NCI-H446 treated with DMSO at 0.1 percent for 48 hours (cell line): ENCODE measurements at places on chromosomes 12 and 14.

DNA sequence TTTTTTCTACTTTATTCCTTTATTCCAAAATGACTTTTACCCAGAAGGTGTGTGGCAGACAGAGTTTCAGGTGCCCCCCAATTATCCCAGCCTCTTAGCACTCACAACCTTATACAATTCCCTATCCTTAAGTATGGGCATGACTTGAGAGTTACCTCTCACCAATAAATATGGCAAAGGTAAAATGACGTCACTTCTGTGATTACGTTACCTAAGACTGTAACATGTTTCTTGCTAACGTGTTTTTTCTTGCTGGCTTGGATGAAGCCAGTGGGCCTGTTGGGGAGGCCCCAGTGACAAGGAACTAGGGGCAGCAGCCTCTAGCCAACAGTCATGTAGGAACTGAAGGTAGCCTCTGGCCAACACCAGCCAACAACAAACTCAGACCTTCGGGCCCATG lies 13.3 kb upstream of the TUNAR start:
- DNase-seq = no peak

GRCh38 chr12:126384026-126384564 lies 1318.9 kb downstream of the AACS start:
- DNase-seq = no peak

DNA sequence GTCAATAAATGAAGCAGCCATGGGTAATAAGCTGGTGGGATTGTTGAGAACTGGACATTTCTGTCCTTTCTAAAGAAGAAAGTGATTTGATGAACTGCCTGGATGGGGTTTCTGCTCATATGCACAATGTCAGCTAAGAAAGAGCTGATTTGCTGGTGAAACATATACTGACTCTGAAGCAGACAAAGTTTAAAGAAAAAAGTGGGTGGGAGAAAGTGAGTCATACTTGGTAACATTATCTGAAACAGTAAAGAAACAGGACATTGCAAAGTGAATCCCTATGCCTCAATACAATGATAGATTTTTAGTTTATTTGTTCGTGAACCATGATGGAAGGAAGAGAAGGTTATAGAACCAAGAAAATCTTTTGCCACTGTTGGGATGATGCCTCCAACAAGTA lies 95.6 kb upstream of the DNM1L start:
- no peak for DNase-seq

GRCh38 chr12:50599366-50600095 lies 94.7 kb downstream of the DIP2B start:
- no peak for DNase-seq

GRCh38 chr14:87349921-87350320 lies 643.1 kb downstream of the GALC start:
- DNase-seq = no peak

DNA sequence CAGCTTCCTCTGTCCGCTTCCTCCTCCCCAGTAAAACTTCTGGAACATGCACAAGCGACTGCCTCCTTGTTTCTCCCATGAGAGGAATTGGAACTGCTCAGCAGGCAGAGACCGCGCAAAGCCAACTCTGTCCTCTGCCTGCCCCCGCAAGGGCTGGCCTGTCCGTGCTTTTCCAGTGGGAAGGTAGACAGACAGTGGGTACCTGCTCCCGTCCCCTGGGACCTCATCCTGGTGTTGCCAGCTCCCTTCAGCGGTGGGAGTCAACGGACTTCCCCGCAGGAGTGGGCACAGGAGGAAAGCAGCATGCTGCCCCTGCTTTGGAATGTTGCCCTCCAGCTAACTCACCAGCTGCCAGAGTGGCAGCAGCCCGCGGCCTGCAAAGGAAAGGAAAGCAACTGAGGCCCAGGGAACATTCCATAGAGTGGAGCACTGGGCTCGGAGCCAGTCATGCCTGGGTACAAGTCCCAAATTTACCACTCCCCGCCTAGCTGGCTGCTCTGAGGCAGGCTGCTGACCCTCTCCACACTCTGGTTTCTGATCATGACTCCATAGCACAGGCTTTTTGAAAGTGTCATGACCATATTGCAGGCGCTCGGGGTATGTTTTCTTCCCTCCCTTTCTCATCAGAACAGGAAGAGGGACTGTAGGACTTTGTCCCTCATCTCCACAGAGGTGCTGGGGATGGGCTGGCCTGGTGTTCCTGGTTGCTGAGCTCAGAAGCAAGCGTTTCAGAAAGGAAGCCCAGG lies 89.2 kb upstream of the CLMN start:
- DNase-seq = no peak

- no peak for DNase-seq
These were observed 198.8 kb downstream of the ANO2 start for GRCh38 chr12:5746036-5746908.

GRCh38 chr14:61644834-61645233 lies 50.5 kb upstream of the HIF1A start:
- DNase-seq = no peak

DNA sequence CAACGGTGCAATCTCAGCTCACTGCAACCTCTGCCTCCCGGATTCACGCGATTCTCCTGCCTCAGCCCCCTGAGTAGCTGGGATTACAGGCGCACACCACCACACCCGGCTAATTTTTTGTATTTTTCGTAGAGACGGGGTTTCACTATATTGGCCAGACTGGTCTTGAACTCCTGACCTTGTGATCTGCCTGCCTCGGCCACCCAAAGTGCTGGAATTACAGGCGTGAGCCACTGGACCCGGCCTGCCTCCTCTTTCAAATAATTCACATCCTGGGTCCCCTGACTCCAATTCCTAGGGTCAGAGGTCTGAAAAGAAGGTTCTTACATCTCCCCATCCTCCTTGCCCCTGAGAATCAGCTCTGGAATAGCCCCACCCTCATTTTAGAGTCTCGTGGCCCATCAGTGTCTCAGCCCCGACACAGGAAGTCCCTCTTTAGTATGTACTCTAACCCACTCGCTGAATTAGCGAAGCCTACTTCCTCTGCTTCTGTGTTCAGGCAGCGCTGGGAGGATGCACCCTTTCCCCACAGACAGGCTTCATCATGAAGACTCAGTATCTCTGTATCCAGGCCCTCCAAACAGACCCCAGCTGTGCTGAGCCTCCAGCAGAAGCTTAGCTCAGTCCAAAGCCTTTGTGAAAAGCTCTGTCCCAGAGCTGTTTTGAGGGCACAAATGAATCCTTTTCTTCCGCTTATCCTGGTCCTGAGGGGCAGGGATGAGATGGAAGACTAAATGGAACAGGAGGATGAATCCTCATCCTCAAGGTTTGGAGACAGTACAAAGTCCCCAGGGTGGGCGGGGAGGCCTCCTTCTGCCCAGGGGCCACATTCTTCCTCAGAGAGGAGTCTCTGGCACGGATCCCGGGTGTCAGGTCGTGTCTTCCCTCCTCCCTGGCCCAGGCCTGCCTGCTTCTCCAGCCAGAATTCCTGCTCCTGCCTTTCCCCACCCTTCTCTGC lies 3.5 kb downstream of the LPAR5 start:
- DNase-seq = peak; percentile 27

DNA sequence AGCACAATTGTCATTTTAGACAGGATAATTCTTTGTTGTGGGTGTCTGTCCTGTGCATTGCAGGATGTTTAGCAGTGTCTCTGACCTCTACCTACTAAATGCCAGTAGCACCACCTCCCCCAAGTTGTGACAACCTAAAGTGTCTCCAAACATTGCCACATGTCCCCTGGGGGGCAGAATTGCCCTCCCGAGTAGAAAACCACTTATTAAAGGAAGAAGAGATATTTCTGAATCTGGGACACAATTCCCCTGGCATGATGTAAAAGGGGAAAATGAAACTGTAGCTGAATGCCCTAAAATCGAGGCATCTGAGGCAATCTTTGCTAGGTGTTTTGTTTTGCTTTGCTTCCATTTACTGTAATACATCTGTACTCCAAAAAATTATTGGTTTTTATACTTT lies 116.8 kb upstream of the NAP1L1 start:
- no peak for DNase-seq

DNA sequence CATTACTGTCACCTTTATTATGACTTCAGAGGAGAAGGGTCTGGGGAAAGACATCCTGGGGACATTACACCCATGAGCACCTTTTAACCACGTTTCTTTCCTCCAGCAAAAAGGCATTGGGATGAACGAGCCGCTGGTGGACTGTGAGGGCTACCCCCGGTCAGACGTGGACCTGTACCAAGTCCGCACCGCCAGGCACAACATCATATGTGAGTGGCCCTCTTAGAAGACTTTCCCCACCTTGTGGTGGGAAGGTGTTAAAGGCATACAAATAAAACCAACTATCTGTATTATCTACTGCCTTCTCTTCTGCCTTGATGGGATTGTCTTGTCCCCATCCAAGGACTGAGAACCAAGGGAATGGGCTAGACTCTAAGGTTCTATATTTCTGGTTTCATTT lies 6.0 kb downstream of the PSMD9 start:
- DNase-seq = no peak

DNA sequence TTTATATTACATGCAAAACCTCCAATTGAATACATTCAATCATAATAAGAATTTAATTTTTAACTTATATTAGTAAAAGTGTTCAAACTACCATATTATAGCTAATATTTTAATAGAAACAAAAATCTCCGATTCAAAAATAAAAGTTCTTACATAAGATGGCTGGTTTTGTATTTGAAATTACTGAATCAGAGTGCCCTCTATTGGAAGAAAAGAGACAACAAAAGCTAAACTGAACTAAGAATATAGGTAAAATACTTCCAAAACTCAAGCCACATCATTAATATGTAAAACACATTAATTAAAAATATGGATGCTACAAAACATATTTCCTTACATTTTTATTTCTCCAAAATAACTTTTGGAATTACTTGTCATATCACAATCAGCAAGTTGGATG lies 120.3 kb downstream of the GARIN6 start:
- DNase-seq = peak; percentile 36

DNA sequence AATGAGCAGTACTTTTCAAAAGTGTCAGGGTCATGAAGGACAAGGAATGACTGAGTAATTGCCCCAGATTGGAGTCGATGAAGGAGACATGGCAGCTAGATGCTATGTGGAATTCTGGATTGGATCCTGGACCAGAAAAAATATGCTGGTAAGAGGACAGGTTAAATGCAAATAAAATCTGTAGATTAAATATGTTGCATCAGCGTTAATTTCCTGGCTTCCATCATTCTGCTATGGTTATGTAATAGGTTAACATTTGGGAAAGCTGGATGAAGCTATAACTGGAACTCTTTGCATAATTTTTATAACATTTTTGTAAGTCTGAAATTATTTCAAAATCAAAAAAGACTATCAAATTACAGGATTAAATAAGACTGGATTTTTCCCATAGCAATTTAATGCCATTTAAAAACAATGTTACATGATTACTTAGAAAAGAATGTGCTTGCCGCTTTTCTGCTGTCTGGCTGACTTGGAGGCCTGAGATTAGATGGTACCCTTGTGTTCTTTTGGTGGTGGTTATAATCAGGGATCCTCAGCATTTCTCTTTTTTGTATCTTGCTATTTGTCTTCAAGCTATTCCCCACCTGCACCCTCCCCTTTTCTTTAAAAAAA lies 65.1 kb downstream of the FBXW8 start:
- DNase-seq = no peak

DNA sequence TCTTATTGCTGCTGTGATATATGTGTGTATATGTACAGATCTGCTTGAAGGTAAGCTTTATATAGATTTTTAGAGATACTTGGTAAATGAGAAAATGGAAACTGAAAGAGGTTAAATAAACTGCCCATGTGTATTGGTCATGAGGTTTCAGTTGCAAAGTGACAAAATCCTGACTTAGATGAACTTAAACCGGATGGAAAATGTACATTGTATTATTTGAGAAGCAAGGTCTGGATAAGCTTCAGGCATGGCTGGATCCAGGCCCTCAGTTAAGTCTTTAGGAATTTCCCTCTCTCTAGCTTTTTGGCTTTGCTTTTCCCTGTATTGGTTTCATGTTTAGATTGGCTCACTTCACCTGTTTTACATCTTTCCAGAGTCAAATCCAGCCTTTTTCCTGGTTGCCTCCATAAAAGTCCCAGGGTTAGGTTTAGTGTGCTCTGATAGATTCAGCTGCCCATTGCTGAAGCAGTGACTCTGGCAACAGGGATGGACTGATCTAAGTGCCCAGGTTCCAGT lies 21.0 kb upstream of the MAP1LC3B2 start:
- DNase-seq = no peak

DNA sequence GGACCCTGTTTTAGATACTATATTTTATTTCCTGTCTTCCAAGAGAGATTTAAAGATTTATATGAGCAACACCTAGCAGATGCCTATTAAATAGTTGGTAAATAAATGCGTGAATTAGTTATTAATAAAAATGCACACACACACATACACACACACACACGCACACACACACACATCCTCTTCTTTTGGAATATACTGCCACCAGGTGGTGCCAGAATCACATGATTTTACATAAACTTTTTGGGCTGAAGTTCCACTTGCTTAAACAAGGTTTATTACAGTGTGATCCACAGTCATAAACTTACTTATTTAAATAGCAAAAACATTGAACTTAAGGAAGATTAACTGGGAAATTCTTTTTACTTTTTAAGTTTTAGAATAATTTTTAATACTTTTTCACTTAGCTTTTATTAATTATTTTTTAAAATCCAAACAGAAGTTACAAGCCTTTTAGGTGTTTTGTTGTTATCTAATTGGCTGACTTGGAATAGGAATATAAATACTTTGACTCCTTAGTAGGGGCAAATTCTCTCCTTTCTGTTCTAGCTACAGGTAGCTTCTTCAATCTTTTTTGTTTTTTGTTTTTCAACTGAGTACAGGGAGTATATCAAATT lies 17.5 kb downstream of the RAD51B start:
- DNase-seq = no peak

DNA sequence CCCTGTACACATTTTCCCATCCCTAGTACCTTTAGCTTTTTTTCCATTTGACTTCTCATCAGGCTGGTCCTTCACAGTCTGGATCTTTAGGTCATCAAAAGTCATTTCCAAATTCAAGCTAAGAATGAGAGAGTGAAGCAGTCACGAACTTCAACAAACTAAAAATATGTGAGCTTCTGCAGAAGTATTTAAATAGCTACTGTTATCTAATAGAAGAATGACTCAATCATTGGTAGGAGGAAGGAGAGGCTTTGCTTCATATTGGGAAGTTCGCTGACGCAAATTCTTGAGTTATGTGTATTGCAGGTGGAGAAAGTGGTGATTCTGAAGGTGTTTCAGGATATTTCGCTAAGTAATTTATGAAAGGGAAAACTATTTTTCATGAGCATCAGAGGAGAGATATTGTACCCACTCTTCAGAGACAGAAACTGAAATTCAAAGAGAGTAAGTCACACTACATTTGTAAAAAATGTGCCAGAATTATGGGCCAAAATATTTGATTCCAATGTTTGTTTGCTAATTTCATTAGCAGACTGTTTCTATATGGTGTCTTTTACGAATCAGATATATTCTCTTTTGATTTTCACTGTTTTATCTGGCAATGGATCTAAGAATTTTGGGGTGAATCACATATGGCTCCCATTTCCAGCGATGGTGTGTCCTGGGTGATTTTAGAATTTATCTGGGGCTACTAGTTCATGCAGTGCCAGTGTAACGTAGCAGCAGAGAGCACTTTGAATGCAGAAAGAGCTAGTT lies at the start of gene OLR1:
OLR1 (minus strand) TSS at position 160 of the 756 bp plus-strand sequence; CDS start at position 105, 55 bp downstream.
- DNase-seq = no peak
